ENCODE measurements at places on chromosomes 2 and 18.
A peak's percentile ranks its signal among the peaks of the same experiment; 100 is the strongest.

DNA sequence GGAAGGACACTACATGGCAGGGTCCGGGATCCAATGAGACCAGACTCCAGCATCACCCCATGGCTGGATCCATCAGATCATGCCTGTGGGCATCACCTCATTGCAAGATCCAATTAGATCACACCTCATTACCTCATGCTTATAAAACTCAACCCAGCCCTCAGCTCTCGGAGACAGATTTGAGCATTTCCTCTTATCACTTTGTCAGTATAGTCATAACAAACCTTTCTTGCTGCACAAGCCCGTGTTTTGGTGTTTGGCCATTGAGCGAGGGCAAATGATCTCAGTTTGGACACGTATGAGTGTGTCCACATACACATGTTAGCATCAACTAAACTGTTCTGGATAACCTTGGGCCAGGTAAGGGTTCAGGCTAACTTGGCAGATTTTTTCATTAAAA is 58.8 kb downstream of the CCDC195 start:
- DNase-seq: no peak

DNA sequence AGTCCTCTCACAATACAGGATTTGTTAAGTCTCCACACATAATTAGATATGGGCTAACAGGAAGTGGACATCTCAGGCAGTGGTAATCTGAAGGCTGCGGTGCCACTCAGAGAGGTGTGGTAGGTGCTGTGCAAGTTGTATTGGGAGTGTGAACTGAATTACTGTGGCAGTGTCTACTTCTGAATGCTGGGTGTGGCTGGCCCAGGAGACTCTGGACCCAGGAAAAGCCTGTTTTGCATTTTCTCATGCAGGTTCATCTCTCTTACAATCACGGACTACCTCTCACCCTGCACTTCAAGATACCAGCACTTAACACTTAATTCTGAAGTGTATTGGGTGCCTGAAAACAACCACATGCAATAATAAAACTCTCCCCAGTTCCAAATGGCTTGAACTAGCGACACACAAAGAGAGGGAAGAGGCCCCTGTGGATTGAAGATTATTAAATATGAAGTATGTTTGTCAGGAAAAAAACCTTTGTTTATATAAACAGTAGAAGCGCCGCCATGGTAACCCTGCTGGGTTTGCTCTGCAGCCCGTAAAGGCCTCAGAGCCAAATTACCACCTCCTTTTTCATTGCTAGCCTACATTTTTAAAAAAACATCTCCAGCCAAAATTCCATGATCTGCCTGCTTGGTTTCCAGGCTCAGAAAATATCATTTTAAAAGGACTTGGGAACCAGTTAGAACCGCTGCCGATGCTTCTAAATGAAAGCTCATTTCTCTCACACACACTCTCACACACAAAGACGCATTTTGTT is 77.5 kb downstream of the GFPT1 start:
- DNase-seq: peak; percentile 67

DNA sequence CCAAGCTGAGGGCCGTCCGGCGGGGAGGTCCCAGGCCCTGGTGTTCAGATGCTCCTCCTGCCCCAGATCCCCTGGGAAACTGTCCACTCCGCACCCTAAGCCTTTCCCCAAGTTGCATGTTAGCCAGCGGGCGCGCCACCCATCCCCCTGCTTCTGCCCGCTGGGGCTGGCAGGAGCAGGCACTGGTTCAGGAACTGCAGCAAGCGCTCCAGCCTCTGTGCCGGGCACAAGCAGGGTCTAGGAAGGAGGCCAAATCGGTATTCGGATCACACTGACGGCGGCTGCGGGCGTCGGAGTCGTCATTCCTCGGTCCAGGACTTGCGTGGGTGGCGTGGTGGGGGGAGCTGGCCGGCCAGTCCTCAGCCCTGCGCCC is 53.7 kb downstream of the FAM168B start:
- DNase-seq: no peak

DNA sequence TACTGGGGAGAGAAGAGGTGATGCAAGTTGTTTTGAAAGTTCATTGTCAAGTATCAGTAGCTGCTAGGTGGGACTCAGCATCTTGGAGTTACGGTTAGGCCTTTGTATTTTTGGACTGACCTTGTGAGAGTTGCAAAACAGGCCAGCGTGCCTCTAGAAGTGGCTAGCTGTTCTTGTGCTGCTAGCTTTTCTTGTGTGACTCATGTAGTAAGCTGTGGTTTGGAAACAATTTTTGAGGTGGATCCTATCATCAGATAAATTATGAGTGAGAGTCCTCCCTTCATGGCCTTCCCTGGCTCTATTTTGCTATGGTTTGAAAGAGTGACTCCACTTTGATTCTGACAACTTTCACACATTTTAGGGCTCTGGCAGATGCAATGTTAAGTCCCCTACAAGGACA is 409.2 kb upstream of the HS6ST1 start:
- peak; percentile 96 for DNase-seq

GRCh38 chr18:79971211-79971952 is 6.9 kb downstream of the HSBP1L1 start:
- DNase-seq: no peak

DNA sequence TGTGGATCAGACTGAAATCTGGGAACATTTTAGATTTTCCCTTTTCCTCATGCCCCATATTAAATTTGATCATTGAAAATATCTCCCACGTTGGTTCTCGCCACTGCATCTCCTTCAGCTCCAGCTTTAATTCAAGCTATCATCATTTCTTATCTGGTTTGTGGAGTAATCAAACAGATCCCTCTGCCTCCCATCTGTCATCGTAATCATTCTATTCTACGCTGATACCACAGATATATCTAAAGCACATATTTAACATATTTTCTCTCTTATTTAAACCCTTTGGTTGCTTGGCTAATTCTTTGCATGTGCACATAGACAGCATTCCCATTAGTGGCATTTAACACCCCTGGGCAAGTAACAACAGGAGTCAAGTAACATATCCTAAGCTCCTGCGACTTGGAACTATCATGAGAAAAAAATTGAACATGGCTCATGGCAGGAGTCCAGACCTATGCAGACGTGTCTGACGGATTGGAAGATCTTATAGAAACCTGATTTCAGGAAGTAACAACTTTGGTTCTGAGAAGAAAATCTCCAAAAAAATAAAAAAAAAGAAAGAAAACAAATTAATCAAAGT is 158.8 kb upstream of the KYNU start:
- peak; percentile 61 for DNase-seq

DNA sequence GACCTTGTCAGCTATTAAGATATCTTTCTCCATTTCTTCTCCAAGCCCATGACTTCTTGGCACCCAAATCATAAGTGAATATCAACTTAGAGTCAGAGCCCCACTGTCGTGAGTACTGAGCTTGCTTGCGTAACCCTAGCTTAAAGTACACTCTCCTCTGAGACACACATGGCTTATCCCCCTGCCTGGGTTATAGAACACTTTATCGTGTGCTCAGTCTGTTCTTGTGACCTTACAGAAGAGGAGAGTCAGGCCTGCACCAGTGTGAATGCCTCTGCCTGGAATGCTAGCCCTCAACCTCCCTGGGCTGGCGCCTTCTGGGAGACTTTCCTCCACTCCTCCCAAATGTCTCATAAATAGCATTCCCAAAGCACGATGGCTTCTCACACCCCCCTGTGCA is 79.3 kb downstream of the CEP192 start:
- DNase-seq: peak; percentile 72

GRCh38 chr2:142803158-142803557 is 74.3 kb upstream of the KYNU start:
- DNase-seq: peak; percentile 3
